ENCODE measurements at places on chromosomes 1 and 21.

DNA sequence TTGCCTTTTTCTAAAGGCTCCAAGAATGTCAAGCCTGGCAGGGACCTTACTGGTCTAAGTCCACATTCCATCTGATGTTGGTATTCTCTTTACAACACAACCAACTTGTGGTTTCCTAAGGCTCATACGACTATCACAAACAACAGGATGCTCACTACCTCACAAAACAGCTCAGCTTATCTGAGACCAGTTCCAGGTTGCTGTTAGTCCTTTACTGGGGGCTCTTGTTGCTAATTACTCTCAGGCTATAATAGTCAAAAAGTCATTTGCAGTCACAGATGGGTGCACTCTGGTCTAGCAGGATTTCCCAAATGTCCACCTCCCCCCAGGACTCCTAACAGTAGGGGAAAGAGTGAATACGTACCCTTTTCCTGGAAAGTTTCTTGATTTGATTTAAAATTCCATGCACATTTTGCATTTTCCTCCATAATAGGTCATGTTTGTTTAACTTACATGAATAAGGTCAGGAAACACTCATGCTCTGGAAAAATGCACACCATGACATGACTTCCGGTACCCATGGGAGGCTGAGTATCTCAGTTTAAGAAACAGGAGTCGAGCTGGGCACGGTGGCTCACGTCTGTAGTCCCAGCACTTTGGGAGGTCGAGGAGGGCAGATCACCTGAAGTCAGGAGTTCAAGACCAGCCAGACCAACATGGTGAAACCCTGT, 16.0 kb downstream of the LCK start:
- no peak for DNase-seq

DNA sequence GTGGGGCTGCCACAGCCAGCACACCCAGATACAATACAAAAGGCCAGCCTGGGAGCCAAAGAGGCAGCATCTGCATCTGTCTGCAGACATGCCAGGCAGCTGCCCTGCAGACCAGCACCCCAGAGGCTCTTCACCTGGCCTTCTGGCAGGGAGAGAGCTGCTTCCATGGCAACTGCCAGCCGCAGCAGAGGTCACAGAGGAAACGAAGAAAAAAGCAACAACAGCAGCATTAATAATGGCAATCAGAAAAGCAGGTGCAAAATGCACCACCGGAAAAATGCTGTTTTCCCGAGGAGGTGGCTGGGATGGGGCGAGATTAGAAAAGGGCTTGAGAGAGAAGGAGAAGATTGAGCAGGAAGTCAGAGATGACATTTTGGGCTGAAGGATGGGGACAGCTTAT, 309.5 kb downstream of the PCP4 start:
- no peak for DNase-seq

DNA sequence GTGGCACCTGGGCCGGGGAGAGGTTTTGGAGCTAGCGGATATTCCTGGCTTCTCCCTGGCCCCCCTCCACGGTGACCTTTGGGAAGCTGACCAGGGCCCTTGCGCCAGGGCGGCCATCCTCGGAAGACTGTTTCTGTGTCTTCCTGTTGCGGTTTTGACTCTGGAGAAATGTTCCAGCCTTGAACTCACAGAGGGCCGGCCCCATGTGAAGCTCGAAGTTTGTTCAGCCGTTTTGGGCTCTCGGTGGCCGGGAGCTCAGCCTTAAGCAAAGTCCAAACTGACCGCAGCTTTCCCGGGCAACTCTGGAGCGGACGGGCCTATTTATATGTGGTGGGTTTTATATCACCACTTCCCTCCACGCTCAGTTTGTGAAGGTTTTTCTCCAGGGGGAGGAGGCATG, 17.0 kb upstream of the WNT4 start:
- DNase-seq = no peak

GRCh38 chr1:182084487-182085316, 23.2 kb upstream of the ZNF648 start:
- DNase-seq = peak; percentile 62

DNA sequence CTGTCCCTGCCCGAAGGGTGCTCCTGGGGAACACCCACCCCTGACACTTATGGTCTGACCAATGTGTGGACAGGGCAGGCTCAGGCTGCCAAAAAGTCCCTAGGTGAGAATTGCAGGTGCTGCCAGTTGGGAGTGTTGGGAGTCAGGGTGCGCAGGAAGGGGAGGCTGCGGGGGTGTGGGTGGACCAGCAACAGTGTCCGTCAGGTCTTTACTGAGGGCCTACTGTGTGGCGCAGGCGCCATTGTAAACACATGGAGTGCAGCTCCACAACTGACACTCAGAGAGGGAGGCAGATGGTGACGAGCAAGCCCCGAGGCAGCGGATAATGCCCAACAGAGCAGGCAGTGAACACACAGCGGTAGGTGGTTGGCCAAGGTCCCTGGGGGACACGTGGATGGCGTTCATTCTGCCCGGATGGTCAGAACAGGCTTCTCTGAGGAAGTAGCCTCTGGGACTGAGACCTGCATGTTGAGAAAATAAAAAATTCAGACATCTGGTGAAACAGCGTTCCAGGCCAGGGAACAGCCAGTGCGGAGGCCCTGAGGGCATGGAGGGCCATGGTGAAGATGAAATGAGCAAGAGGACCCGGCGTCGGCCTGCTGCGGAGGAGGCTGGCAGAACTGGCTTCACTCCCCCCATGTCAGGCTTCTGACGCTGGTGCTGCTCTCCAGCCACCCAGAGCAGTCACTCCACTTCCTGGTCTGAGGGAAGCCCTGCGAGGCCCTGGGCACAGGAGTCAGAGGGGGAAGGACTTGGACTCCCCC, 136.2 kb upstream of the ZBTB40 start:
- no peak for DNase-seq

- no peak for DNase-seq
These were observed 293.7 kb downstream of the KCTD3 start for GRCh38 chr1:215860833-215861232.

GRCh38 chr1:23019863-23020625, 776 bp downstream of the KDM1A start:
- no peak for DNase-seq

DNA sequence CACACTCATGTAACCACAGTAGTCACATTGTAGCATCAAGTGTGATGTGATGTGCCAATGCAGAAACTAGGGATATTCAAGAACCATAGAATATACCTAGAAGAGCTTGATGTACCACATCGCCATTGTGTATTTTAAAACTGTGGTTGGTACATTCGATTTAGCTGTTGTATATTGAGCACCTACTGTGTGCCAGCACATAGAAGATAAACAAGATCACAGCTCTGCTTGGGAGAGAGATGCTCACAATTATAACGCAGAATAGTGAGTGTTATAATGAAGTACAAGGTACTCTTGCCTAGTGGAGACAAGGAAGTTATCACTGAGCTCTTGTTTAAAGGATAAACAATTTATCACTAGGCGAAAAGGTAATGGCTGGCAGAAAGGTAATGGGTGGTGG, 4.7 kb downstream of the BTF3L4 start:
- DNase-seq = no peak

GRCh38 chr21:45470773-45471524, 66.0 kb downstream of the COL18A1 start:
- peak; percentile 33 for DNase-seq

GRCh38 chr1:33088119-33088906, 7.4 kb downstream of the AZIN2 start:
- no peak for DNase-seq

- DNase-seq = no peak
These were observed 137.7 kb downstream of the COL11A1 start for GRCh38 chr1:102970496-102971078.

DNA sequence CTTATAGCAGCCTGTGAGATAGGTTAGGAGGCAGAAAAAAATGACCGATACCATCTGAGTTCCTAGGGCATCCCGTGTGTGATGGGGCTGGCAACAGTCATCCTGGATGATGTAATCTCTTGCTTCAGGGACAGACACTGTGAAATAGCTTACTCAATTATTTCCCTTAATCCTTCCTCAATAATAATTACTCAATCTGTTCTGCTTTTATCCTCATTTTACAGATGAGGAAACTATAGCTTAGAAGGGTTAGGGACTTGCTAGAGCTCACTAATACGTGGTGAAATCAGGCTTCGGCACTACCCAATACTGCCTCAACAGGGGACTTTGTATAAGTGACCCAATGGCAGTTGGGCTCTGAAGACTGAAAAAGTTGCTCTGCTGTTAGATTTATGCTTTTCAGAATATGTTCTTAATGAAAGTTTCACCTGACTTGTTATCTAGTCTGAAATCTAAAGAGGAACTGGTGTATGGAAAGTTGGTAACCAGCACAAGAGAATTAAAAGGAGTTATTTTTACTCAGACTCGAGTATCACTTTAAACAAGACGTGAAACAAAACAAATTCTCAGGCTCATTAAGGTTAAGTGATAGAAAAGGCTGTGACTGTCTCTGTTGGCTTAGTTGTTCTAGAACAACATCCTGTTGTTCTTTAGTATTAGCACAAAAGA, 14.4 kb downstream of the CD55 start:
- no peak for DNase-seq

DNA sequence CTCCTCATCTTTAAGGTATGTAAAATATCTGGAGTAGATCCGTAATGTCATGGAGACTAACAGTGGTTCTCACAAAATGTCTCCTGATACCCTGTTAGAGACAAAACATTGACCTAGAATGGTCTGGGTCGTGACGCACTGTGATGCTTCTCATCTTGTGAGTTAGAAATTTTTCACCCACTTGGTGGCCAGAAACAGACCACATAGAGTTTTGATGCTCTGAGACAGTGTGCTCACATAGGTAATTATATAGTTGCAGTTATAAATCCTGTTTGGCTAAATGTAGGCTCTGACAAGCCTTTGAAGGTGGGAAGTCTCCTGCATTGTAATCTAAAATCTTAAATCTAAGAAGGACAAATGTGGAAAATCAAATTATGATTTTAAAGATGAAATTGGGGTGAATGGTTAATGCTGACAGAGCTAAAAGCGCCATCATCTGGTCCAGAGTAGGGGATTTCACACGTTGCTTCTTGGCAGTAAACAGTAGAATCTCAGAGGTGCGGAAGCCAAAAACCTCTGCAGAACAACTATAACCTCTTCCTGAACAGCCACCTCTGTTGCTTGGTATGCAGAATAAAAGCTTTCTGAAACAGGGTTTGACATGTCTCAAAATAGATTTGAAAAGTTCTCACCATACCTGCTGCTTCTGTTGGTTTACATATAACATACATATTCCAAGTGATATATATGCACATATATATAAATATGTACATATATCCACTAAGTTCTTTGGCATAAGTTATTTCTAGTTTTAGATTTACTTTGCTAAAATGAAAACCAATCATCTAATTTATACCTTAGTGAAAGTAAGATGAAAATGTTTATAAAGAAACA, 17.1 kb downstream of the RPAP2 start:
- no peak for DNase-seq

- no peak for DNase-seq
These were observed 73.0 kb downstream of the HS2ST1 start for GRCh38 chr1:86987446-86987845.

- DNase-seq = no peak
These were observed 2.4 kb downstream of the S100A5 start for GRCh38 chr1:153538315-153538821.

DNA sequence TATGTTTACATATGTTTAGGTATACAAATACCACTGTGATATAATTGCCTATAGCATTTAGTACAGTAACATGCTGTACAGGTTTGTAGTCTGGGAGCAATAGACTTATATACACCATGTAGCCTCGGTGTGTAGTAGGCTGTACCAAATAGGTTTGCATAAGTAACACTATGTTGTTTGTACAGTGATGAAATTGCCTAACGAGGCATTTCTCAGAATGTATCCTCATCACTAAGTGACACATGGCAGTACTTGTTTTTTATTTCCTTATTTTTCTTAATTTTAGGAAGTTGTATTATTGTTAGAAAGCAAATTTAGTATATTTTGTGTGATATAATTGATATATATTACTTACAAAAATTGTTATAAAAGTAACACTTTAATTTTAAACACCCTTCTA, 840.9 kb downstream of the LTN1 start:
- no peak for DNase-seq

DNA sequence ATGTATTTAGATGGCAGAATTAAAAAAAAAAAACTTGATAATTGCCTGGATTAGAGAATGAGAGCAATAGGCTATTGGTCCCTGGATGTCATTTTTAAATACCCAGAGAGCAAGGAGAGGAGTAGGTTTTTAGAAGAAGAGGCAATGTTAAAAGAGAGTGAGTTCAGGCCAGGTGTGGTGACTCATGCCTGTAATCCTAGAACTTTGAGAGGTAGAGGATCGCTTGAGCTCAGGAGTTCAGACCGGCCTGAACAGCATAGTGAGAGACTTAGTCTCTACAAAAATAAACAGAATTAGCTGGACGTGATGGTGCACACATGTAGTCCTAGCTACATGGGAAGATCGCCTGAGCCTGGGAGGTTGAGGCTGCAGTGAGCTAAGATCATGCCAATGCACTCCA, 15.9 kb upstream of the MUTYH start:
- DNase-seq = no peak

DNA sequence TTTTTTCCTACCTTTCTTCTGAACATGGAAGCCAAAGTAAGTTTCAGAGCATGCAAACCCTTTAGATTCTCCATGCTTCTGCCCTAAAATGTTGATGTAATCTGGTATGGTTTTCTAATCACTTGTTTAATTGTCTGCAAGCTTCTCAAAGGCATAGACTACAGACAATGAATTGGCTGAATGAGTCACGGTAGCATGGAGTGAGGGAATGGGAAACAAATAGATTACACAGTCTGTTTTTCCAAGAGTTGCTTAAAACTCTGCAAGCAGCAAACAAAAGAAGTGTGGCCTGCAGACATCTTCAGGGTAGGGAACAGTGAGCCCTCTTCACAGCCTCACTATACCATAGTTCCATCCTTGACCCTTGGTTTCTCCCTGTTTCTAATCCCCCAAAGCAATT, 326.0 kb downstream of the BARHL2 start:
- no peak for DNase-seq

DNA sequence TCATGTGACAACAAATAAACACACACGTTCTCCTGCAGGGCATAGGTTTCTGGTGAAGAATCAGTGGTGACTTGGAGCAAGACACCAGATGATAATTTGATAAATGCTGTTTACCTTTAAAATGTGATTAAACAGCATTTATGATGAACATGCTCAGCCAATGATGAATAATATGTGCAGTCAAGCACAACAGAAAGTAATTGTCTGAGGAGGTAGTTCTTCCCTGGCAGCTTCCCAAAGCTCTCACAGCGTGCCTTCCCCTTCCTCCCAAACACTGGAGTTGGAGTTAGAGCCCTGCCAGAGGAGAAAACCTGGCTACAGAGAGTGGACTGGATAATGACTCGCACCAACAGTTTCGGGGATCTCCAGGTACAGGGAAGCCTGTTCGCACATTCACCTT, 463.5 kb downstream of the SMYD3 start:
- no peak for DNase-seq

DNA sequence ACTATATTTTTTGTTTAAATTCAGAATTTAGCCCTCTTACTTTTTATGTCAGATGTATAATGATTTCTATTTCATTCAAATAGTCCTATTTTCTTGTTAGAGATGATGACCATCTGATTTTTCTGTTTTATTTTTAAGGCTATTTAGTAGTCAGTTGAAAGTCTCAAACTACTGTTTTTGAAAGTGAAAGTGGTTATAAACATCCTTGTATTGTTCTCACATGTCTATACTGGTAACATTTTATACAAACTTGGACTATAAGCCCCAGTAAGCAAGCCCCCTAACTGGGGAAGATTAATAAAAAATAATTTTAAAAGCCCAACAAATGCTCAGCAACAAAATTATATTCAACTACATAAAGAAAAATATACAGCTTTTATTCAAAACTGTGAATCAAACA, 271.3 kb upstream of the RGS18 start:
- no peak for DNase-seq

- DNase-seq = no peak
These were observed 20.2 kb downstream of the TAL1 start for GRCh38 chr1:47211796-47212269.
